ENCODE measurements at places on chromosomes 2 and 18.

- DNase-seq, result no peak
Observed at GRCh38 chr2:59239146-59239545, 998.0 kb upstream of the FANCL start.

GRCh38 chr2:180652794-180653193 is 327.6 kb upstream of the UBE2E3 start:
- no peak for DNase-seq

DNA sequence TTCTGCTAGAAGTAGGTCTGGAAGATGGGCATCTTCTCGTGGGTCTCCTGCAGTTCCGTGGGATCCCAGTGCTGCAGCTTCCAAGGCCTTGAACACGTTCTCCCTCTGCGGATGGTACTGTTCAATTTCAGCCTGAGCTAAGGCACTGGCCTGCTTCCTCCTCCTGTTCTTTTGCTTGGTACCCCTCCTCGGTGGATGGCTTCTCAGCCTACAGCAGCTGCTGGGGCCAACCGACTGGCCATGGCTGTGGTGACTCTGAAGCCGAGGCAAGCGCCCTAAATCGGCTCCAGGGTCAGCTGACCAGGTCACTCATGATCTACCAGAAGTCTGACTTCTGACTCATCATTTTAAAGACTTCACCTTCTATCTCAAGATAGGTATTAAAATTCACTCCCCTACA is 150.2 kb downstream of the NBAS start:
- no peak for DNase-seq

- no peak for DNase-seq
Observed at GRCh38 chr2:153858250-153858649, 13.5 kb upstream of the GALNT13 start.

- no peak for DNase-seq
Observed at GRCh38 chr18:67400502-67401117, 115.9 kb downstream of the DSEL start.
